ENCODE measurements at places on chromosomes 2 and 18.

DNA sequence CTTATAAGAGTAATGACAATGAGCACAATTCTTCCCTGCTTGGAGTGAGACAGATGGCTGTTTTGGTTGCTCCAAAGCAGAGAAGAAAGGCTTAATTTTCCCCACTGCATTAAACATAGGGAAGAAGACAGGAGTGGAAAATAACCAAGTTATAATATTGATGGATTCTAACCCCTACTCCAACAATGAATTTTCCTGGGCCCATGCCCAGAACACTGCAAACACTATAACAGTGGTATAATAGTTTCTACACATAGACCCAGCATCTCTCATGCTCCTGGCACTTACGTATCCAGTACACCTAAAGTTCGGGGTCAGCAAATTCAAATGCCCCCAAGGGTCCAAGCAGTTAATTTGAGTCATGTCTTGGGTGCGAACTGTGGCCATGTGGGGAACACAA is 613.4 kb downstream of the PLCL1 start:
- DNase-seq, result no peak

- no peak for DNase-seq
These were observed 905 bp upstream of the RPS7 start for GRCh38 chr2:3574155-3574554.

GRCh38 chr2:9754532-9754887 is 88.8 kb upstream of the TAF1B start:
- no peak for DNase-seq

- no peak for DNase-seq
These were observed 85.4 kb upstream of the TMEM18 start for GRCh38 chr2:762646-763045.

- DNase-seq, result no peak
These were observed 872.2 kb upstream of the ID2 start for GRCh38 chr2:7809640-7810039.

DNA sequence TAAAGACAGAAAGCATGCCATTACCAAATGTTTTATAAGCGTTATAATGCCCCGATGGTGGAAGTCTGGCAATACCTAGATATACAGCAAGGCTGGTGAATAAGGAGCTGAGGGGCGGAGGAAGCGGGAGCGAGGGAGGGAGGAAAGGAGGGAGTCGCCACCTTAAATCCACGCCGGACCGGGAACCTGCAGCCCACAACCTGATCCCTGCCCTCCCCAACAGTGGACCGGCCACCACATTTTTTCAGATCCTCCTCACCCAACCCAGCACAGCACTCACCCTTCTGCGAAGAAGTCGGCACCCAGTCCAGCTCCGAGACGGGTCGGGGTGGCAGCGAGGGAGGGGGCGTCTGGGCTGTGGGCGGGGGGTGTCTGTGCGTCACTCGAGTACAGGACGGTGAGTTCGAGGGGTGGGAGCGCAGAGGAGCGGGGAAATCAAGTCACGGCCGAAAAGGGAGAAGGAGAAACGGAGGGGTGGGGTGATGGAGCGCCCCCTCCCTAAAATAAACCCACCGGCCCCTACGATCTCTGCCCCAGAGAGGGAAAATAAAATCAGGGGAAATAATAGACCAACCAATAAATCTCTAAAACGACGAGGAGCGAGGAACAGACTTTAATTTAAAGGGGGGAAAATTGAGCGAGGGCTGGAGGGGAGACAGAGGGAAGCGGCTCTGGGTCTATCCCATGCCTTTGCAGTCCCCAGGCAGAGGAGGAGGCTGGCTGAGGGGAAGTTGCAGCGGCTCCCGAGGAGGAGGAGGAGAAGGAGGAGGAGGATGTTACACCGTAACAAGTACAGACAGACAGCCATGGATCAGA is 96.5 kb upstream of the SERTAD2 start:
- peak; percentile 49 for DNase-seq

GRCh38 chr18:3255611-3256165 is 6.2 kb upstream of the MYL12B start:
- DNase-seq, result no peak

DNA sequence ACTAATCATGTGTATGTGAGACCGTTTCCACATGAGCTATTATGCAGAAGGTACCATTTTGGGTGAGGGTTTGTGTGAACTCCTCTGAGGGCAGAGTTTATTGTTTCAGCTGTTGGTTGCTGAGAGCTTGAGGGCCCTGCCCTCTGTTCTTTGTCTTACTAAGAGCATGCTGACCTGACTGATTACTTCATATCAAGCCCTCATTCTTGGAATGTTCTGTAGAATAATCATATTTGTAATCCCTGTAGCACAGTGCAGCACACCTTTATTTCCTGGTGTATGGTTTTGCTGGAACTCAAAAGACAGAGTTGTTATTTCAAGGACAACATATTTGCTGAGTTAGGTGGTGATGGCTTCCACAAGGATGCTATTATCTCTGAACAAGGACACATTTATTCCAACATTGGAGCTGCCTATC is 118.5 kb downstream of the GALNT3 start:
- peak; percentile 58 for DNase-seq

- DNase-seq, result no peak
These were observed 69.2 kb downstream of the RFTN2 start for GRCh38 chr2:197606180-197606579.

DNA sequence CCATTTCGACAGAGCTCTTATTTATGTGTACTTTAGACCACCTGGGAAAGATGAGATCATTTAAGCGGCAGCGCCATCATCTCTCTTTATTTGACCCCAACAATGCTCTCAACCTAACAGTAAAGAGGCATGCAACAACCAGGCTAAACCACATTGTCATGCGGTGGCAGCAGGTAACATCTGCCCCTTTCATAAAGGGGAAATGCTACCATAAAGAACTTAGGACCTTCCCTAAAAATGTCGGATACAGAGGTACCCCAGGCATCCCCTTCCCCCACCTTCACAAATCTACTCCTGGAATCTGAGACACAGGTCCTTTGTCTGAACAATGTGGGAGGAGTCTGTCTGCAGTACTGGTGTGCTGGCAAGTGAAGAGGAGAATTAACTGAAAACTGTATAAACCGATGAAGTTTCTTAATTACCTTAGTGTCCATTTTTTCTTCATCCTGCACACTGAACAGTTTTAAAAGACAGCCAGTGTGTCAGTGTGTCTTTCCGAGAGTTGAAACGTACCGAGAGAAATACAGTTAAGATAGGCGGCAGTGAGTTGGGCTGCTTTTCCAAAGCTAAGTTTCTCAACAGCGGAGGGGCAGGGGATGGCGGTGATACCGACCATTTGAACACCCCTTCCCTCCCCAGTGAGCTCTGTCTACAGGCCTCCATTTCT is 1.9 kb downstream of the MEX3C start:
- peak; percentile 85 for DNase-seq

Measured in NCI-H146 (cell line).